Activated CD8-positive, alpha-beta T cell treated with anti-CD3 and anti-CD28 coated beads for 36 hours (primary cell): ENCODE measurements at places on chromosomes 16 and 17.
A peak's percentile ranks its signal among the peaks of the same experiment; 100 is the strongest.

DNA sequence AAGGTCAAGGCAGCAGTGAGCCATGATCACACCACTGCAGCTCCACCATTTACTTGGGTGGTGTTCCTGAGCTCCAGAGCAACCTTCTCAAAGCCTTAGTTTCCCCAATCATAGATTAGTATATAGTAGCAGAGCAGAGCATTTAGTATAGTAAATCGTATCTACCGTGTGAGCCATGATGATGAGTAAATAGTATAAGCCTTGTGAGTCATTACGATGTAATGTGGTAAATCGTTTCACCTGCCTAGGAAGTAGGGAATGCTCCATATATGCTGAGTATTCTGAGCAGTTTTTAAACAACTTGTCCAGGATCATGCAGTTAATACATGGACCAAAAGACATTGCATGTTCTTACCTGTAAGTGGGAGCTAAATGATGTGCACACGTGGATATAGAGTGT is 66.4 kb downstream of the SCNN1B start:
- no peak for DNase-seq

GRCh38 chr17:38733982-38734973 is 4.1 kb downstream of the CISD3 start:
- peak; percentile 64 for DNase-seq

DNA sequence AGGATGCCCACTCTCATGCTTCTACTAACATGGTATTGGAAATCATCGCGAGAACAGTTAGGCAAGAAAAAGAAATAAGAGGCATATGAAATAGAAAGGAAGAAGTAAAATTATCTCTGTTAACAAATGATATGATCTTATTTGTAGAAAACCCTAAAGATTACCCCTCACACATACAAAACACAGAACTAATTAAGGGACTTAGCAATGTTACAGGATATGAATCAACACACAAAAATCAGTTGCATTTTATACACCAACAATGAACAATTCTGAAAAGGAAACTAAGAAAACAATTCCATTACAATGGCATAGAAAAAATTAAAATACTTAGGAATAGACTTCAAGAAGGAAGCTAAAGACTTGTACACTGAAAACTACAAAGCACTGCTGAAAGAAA is 2.7 kb upstream of the CAPNS2 start:
- no peak for DNase-seq

- no peak for DNase-seq
Measured at GRCh38 chr16:90020260-90020837, 1.1 kb upstream of the DBNDD1 start.

GRCh38 chr16:29898135-29898803 is 1.1 kb downstream of the SEZ6L2 start:
- DNase-seq, result no peak

GRCh38 chr17:15245054-15245453 is 20.1 kb downstream of the PMP22 start:
- DNase-seq, result no peak

- DNase-seq, result peak; percentile 74
Measured at GRCh38 chr16:14354561-14355351, 275.3 kb downstream of the PARN start.

- no peak for DNase-seq
Measured at GRCh38 chr16:59169168-59169567, 435.1 kb upstream of the GOT2 start.

- DNase-seq, result no peak
Measured at GRCh38 chr16:14232106-14232864, 161.2 kb downstream of the MRTFB start.

DNA sequence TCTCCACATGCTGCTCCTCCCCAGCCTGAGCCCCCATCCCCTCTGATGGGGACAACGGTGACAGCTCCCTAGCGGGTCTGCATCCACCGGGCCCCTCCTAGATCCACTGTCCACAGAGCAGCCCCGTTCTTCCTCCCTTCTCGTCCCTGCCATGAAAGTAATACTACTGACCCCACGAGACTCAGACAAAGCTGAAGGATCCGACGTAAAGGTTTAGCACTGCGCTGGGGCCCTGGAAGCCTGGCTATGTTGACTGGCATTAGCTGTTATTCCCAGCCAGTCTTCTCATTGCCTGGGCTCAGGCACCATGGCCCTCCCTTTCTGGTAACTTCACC is 30.7 kb downstream of the VAC14 start:
- no peak for DNase-seq

DNA sequence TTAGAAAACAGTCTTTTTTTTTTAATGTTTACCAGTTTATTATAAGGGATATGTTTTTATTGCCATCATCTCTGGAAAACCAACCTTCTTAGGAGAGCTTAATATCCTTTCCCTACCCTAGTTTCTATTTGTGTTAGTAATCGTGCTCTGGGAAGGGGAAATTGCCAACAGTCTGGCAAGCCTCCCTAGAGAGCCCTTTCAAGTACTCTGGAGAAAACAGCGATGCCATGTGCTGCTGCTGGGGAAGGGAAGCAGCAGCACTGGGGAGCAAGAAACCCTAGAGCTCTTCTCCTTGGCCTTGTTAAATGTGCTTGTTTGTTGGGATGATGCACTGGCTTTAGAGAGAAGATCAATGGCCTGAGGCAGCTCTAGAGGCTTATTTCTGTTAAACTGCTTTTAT is 10.3 kb downstream of the RETREG3 start:
- DNase-seq, result no peak

GRCh38 chr16:84471966-84472365 is 32.5 kb downstream of the MEAK7 start:
- no peak for DNase-seq

GRCh38 chr16:84237994-84238750 is 1.6 kb downstream of the KCNG4 start:
- DNase-seq, result no peak

DNA sequence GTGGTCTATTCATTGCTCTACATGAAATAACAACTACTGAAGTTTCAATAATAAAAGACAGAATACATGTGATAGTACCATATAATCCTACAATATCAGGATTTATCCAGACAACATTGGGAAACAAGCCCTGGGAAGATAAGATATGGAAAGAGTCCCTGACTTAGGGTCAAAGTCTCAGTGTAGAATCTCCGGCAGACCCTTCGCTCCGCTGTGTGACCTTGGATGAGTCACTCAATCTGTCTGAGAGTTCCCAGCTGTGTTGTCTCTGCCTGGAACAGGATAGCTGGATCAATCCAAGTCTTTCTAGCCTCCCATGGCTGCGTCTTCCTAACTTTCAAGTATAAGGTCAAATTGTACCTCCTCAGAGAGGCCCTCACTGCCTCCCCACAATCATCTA is 335.9 kb downstream of the TMEM114 start:
- no peak for DNase-seq

DNA sequence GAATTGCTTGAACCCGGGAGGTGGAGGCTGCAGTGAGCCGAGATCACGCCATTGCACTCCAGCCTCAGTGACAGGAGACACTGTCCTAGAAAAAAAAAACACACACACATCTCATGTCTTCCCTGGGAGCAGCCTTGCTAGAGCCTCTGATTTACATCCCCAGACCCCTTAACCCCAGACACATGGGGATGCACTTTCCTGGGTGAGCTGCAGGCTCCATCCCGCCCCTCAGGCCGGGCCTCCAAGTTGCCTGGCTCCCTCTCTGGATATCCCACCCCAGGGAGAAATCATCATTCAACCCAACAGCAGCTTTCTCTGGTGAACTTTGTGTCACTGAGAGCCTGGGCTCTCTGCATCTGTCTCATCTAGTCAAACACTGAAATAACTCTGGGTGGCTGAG is 21.5 kb downstream of the SRL start:
- no peak for DNase-seq

DNA sequence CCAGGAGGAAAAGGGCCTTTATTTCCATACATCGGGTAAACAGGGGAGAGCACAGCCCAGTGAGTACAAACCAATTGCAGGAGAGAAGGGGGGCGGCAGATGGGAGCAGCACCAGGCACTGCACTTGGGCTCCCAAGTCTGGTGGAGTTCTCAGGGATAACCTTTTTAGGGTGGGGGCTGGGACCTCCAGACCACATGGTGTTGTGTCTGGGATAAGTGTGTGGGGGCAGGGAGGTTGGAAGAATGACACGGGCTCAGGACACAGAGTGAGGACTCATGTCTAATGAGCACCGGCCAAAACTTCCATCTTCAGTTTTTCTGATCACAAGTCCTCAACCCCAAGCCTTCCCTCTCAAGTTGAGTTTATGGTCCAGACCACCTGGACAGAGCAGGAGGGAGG is 30.6 kb downstream of the PIPOX start:
- DNase-seq, result no peak

DNA sequence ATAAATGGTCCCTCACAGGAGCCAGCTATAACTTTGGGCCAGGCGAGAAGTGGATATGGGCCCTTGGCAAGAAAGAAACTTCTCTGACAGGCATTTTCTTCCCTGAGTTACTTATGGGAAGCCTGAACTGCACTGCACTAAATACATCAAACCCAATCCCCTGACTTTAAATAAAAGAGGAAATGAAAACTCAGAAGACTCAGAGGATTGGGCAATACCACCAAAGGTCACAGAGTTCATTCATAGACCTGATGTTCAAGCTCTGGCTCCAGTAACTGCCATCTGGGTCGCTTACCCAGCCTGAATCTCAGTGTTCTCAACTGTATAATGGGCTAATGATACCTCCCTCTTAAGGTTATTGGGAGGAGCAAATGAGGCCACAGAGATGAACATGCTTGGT is 815 bp downstream of the KRT35 start:
- no peak for DNase-seq

DNA sequence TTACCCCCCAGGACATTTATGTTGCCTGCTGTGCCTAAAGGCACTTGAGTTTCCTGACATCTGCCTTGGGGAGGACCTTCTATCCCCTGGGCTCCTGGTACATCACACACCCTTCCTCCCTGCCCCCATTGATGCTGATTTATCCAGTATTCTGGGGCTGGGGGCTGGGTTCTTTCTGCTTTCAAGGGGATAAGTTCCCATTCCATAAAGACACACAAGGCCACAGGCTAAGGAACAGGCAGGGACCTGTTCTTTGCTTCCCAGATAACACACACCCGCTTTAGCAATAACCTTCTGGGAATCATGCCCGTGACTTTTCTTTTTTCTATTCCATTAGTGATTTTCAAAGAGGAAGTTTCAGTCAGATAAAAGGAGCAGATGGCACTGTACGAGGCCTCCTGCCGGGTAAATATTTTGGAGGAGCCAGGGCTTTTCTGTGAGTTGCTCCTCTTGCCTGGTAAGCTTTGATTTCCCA is 30.6 kb downstream of the CHD9 start:
- DNase-seq, result no peak

DNA sequence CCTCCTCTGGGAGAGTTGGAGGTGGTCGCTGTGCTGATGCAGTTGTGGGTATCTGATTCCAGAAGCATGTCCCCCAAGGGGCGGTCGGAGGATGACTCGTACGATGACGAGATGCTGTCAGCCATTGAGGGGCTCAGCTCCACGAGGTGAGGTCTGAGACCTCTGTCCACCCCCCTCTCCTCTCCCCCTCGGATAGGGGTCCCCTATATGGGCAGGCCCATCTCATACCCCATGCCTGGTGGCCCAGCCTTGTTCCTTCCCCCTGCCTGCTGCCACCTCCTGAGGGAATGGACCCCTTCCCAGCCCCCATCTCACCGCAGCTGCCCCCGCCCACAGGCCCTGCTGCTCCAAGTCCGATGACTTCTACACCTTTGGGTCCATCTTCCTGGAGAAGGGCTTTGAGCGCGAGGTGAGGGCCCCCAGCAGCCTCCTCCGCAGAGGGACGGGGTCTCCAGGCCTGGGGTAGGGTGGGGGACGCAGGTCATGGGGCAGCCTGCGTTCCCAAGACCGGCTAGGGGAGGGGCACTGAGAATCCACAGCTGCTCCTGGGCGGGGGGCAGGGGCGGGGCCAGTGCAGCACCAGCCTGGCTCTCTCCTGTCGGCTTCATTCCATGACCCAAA is 39.2 kb downstream of the ADCY7 start:
- no peak for DNase-seq

- no peak for DNase-seq
Measured at GRCh38 chr16:62036802-62037135, 531 bp upstream of the CDH8 start.

- no peak for DNase-seq
Measured at GRCh38 chr17:65035704-65036103, 20.8 kb downstream of the GNA13 start.

DNA sequence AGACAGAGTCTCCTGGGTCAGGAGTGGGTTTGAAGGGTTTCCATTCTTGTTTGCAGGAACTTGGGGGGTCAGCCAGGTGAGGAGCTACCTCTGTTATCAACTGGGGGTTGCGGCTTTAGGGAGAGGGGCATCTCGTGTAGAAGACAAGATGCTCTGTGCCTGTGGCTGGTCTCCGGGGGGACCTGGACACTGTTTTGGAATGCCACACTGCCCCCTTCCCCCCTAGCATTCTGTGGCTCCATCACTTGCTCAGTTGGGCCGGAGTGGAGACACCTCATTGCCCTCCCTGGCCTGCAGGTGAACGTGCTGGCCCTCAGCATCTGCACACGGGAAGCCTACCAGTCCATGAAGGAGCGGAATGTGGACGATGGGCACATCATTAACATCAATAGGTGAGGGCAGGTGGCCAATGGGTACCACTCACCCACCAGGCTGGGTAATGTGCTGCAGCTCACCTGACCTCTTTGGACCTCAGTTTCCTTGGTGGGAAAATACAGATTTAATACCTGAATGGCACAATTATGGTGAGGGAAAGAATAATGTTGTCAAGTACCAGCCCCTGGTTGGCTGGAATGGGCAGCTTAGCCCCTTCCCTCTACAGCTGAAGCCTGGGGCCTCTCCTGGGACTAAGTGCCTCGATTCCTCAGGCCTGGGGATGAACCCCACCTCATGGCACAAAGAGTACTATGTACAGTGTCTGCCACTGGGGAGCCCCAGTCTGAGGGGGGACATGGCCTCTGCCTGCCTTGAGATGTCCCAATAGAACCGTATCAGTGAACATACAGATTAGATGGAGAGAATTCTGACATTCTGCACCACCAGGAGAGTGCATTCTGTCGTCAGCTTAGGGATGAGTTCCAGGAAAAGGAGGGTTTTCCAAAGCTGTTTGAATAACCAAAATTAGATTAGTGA is 3.3 kb upstream of the MRM1 start:
- DNase-seq, result no peak

- peak; percentile 83 for DNase-seq
Measured at GRCh38 chr16:86664522-86665318, 86.4 kb downstream of the FOXL1 start.

DNA sequence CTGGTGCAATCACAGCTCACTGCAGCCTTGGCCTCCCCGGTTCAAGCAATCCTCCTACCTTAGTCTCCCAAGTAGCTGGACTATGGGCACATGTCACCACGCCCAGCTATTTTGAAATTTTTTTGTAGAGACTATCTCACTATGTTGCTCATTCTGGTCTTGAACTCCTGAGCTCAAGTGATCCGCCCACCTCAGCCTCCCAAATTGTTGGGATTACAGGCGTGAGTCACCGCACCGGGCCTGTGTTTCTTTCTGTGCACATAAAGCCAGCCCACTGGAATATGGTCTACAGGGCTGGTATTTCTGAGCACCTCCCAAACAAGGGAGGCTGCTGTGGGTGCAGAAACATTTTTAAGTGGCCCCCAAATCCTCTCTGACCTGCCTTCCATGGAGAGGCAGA is 8.4 kb downstream of the TMEM95 start:
- no peak for DNase-seq

GRCh38 chr16:2529961-2530628 is 1.1 kb downstream of the CEMP1 start:
- DNase-seq, result no peak
